DND-41 (cell line): ENCODE measurements at places on chromosomes 16 and 17.

GRCh38 chr17:44533533-44534246 is 23.6 kb upstream of the FZD2 start:
- DNase-seq: peak; percentile 81

GRCh38 chr16:20833086-20833485 is 26.8 kb downstream of the REXO5 start:
- no peak for DNase-seq

DNA sequence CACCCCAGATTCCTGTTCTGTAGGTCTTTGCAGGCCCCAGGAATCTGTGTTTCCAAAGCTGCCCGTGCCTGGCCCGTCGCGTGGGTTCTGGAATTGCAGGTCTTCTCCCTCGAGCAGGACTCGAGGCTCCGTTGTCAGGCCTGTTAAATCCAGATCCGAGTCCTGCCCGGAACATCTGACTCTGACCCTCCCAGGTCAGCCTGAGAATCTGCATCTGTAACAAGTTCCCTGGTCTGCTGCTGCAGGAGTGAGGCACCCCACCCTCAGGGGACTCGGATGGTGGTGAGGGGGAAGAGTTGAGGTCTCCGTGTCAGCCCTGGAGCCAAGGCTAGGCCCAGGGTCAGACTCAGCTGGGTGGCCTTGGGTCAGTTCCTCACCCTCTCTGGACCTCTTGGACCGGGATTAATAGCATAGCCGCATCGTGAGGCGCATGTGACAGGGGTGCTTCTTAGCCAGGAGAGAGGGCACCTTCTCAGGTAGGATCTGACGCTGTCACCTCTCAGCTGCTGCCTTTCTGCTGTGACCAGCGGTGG is 8.8 kb downstream of the SPIRE2 start:
- no peak for DNase-seq

GRCh38 chr17:13001991-13002615 is 15.7 kb downstream of the ELAC2 start:
- DNase-seq: no peak

DNA sequence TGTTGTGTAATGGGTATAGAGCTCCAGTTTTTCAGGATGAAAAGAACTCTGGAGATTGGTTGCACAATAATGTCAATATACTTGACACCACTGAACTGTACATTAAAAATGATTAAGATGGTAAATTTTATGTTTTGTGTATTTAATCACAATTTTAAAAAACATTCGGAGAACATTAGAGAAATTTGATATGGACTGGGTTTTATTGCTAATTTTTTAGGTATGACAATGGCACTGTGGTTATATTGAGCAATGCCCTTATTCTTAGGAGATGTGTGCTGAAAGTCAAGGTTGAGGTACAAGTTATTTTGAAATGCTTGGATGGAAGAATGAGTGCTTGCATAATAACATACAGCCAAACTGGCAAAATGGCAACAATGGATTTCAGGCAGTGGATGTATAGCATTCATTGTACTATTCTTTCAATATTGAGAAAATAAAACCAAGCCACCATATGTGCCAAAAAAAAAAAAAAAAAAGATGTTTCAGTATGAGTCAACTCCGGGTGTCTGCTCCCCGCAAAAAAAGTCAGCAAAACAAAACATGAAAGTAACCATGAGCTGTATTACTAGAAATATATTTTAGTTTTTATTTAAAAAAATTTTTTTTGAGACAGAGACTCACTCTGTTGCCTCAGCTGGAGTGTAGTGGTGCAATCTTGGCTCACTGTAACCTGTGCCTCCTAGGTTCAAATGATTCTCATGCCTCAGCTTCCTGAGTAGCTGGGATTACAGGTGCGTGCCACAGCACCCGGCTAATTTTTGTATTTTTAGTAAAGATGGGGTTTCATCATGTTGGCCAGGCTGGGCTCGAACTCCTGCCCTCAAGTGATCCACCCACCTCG is 19.8 kb downstream of the HOXB1 start:
- DNase-seq: no peak

DNA sequence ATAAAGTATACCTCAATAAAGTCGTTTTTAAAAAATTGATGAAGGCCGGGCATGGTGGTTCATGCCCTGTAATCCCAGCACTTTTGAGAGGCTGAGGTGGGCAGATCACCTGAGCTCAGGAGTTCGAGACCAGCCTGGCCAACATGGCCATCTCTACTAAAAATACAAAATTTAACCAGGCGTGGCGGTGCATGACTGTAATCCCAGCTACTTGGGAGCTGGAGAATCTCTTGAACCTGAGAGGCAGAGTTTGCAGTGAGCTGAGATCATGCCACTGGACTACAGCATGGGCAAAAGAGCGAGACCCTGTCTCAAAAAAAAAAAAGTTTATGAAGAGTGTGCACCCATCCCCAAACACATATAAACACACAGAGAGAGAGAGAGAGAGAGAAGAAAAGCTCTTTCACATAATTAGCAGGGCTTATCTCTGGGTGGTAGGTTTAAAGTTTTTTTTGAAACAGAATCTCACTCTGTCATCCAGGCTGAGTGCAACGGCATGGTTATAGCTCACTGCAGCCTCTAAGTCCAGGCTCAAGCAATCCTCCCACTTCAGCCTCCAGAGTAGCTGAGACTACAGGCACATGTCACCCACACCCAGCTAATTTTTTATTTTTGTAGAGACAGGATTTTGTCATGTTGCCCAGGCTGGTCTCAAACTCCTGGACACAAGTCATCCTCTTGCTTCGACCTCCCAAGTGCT is 3.0 kb downstream of the SREBF1 start:
- DNase-seq: no peak

GRCh38 chr16:57030346-57030902 is 41.1 kb downstream of the NLRC5 start:
- DNase-seq: no peak

DNA sequence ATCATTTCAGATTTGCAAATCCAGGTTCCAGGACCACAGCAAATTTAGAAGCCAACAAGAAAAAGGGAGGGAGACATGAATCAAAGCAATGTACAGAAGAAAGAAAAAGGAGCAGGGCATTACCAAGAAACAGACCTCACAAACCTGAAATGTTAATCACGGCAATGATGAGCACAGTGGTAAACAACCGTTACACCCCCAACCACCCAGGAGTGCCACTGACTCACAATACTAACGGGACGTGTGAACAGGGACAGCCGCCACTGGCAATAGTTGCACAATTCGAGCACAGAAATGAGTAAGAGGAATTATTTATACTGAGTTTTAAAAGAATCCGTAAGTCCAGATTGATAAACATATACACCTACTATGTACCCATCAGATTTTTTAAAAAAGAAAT is 13.8 kb downstream of the USP22 start:
- no peak for DNase-seq
